ENCODE measurements at places on chromosomes 4 and X.

- no peak for DNase-seq
Measured at GRCh38 chr4:174537634-174538033, 15.3 kb upstream of the HPGD start.

DNA sequence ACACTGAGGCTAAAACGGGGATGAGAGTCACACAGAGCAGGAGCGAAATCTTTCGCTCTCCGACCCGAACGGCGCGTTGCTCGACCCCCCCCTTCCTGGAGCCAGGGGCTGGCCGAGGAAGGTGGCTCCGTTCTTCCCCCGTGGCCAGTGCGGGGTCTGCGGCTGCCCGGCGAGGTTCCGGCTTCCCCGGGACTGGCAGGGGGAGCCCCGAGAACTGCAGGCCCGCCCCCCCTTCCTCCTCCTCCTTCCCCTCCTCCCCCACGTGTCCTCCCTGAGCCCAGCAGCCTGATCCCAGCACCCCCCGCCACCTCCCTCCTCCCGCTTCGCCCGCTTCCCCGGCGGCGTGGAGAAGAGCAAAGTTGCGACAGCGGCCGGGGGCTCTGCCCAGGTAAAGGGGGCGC is 2.4 kb upstream of the BCORL1 start:
- DNase-seq = no peak

DNA sequence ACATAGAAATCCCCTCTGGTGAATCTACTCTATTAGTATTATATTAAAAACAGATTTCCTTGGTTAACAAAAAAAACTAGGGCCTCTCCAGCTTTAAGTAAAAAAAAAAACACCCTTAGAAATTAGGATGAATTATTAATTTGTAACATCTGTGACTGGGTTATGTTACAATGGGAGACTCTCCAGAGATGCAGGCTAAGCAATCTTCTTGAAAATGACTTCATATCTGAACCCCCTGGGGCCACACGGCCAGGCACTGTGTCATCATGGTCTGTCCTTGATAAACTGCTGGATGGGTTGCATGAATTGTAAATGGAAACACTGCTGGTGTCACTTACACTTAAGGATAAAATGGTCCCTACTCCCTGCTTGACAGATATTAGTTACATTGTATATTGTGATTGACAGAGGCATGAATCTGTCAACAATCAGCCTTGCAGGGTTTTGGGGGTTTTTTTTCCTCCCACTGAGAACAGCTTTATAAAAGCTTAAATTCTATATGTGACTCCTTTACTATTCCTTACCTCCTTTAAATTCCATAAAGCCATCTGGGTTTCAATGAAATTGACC is 49.1 kb downstream of the PRKG2 start:
- no peak for DNase-seq

DNA sequence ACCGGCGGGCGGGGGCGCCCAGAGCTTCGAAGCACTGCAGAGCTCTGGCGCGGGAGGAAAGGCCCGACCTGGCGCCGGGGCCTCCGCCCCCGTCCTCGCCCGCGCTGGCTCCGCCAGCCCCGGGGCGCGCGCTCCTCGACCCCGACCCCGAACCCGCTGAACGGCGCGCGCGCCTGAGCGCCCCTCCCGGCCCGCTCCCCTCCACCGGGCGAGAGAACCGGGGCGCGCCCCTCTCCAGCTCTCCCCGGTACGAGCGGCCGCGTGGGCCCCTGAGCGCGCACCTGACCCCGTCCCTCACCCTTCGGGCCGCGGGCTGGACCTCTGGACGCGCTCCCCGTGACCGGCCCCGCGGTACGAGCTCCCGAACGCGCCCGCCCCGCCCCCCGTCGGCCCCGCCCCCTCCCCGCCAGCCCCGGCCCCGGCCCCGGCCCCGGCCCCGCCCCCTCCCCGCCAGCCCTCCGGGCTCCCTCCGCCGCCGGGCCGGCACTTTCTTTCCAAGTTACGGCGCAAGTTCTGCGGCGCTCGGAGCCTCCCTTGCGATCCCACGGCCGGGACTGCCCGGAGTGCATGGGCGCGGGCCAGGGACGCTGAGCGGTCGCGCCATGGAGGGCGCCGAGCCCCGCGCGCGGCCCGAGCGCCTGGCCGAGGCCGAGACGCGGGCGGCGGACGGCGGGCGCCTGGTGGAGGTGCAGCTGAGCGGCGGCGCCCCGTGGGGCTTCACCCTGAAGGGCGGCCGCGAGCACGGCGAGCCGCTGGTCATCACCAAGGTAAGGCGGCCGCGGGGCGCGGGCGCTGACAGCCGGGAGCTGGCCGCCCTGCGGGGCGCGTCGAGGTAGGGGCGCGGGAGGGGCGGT is at the start of gene SHROOM2:
TSS of gene SHROOM2 (plus strand) at position 486 of the 854 bp plus-strand sequence. CDS start at position 603, 117 bp downstream.
- no peak for DNase-seq

DNA sequence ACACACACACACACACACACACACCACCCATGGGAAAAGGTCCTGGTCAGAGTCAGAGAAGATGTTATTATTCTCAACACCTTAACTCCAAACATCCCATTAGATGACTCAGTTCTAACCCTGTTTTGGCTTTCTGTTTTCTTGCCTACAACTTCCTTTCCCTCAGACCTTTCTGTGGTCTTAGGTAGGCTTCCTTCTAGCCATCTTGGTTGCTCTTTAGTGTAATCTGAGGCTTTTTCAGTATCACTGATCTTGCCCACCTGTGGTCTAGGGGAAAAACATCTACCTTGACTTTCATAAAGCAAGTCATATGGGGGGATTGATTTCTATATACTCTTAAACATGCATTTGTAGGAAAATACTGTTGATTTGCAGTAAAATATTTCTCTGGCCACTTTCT is 56.9 kb downstream of the ATG4A start:
- no peak for DNase-seq

DNA sequence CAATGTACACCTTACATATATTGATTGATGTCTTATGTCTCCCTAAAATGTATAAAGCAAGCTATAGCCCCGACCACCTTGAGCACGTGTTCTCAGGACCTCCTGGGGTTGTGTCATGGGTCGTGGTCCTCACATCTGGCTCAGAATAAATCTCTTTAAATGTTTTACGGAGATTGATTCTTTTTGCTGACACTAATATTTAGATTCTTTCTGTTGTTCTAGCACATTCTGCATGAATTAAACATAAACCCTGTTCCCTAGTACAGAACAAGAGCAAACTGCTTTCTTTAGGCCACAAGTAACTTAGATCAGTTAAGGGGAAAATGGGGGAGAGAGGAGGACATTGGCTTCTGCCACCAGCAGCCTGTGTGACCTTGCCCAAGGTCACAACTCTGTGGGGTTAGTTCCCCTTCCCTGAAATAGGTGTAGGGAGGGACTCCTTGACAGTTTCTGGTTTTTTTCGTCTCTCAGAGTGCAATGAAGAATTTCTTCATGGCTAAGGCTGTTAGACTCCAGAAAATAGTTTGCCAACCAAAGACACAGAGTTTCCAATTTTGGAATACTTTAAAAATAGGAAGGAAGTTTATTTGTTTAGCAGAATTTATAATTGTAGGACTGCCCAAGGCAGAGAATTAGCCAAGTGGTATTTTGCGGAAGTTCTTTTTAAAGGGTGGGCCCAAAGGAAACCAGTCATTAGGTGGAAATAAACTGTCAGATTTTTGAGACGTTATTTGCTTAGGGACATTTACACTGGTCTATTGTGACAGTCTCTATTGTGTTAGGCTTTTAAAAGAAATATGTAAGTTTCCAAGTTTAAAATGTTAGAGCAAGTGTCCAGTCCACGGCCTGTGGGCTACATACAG is 29.4 kb downstream of the PTTG2 start:
- DNase-seq = no peak

- DNase-seq = no peak
Measured at GRCh38 chr4:151774324-151774723, 13.5 kb upstream of the GATB start.

GRCh38 chr4:35500812-35501211 is 743.5 kb downstream of the ARAP2 start:
- DNase-seq = no peak

GRCh38 chrX:68498044-68498507 is 775 bp upstream of the YIPF6 start:
- DNase-seq = no peak
